ENCODE measurements at places on chromosomes 7 and 10.

DNA sequence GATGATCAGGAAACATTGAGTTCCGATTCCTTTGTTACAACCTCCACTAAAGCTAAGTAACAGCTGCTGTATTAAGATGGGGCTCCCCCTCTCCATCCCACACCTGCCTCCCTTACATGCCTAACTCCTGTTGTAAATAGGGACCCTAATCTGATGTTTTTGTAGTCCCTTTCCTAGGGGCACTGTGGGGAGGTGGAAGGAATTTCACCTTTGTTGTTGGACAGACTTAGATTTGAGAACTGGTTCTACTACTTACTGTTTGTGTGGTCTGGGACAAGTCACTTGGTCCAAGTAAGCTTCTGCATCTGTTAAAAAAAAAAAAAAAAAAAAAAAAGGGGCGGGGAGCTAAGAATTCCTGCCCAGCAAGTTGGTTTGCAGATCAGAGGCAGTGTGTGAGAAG lies 42.6 kb downstream of the KIAA1217 start:
- no peak for DNase-seq

DNA sequence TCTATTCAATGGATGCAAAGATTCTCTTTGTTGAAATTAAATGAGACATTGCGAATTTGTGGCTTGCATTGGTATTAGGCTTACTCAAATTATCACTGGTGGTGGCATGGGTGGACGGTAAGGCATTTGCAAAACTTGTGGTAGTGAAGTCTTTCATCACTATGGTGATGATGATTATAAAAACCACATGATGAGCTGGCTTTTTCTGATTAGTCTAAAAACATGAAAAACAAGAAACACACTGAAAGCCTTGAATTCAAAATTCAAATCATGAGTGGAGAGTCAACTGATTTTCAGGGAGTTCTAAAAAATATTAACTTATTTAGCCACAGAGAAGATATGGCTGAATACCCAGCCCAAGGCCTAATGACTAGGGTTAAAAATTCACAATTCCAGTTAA lies 99.8 kb upstream of the HGF start:
- no peak for DNase-seq

DNA sequence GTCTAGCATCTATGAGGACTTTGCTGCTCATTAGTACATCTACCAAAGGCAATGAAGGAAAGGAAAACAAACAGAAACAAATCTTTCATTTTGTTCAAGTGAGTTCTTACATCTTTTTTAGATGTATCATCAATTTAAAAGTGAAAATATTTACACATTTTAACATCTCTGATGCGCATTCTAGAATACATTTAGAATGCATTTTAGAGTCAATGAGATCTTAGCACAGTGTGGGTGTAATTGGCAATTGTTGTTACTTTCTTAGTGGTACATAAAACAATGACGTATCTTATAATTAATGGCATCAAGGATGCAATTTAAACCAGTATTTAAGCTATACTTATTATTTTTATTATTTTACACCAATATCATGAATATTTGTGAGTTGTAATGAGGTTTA lies 51.4 kb downstream of the TPK1 start:
- DNase-seq: no peak

GRCh38 chr7:87375662-87376435 lies 30.4 kb downstream of the CROT start:
- no peak for DNase-seq

GRCh38 chr7:12475362-12476063 lies 71.8 kb upstream of the VWDE start:
- peak; percentile 24 for DNase-seq

DNA sequence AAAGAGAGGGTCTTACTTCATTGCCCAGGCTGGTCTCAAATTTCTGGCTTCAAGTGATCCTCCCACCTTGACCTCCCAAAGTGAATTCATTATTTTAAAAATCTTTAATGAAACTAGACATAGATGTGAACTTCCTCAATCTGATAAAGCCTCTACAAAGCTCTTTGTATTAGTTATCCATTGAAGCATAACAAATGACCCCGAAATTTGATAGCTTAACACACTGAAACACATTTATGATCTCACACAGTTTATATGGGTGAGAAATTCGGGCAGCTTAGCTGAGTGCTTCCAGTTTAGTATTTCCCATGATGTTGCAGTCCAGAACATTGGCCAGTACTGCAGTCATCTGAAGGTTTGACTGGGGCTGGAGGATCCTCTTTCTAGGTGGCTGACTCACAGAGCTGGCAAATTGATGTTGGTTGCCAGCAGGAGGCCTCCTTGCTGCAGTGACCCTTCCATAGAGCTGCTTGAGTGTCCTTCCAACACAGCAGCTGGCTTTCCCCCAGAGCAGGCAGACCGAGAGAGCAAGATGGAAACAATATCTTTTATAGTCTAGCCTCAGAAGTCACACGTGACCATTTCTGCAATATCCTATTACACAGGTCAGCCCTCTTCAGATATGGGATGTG lies 16.6 kb upstream of the WNT8B start:
- no peak for DNase-seq

GRCh38 chr7:90551036-90551435 lies 45.1 kb upstream of the CDK14 start:
- no peak for DNase-seq

DNA sequence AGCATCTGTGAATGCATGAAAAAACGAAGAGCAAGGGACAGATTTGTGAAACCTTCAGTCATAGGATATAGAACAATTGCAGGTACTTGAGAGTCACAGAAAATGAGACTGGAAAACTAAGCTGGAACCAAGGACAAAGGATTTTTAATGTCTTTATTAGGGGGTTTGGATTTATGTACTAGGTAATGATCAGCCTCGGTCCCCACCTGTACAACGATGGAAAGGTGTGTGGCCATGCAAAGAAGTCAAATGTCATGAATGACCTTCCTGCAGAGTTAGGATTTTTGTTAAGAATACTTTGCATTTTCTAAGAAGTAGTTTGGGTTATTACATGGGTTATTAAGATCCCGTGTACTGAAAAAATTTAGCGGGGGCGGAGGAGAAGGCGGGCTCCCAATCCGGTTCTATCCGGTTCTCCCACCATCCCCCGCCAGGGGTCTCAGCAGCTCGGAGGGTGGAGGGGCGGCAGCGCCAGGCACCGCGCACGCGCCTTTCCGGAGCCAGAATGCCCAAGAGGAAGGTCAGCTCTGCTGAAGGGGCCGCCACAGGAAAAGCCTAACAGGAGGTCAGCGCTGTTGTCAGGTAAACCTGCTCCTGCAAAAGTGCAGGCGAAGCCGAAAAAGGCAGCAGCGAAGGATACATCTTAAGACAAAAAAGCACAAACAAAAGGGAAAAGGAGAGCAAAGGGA lies 327.5 kb upstream of the PLXDC2 start:
- DNase-seq: no peak

GRCh38 chr10:126425032-126425431 lies 36.8 kb upstream of the ADAM12 start:
- no peak for DNase-seq

DNA sequence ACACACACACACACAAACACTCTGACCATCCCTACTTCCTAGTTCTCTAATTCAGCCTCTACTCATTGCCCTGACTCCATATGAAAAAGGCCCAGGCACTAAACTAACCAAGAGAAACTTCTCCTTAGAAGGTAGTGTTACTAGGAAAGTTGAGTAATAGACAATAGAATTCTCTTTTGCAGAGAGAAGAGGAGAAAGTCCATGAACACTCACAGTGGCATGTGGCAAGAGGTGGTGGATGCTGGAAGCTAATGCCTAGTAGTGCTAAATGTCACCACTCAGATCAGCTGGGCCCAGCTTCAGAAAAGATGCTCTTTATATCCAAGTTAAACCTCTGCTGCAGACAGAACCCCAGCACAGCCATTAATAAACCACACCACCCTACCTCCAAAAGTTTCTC lies 58.2 kb downstream of the SORBS1 start:
- DNase-seq: no peak

GRCh38 chr10:69489506-69490090 lies 38.3 kb downstream of the TSPAN15 start:
- DNase-seq: no peak

- no peak for DNase-seq
Observed at GRCh38 chr10:28480628-28480965, 52.3 kb upstream of the WAC start.

DNA sequence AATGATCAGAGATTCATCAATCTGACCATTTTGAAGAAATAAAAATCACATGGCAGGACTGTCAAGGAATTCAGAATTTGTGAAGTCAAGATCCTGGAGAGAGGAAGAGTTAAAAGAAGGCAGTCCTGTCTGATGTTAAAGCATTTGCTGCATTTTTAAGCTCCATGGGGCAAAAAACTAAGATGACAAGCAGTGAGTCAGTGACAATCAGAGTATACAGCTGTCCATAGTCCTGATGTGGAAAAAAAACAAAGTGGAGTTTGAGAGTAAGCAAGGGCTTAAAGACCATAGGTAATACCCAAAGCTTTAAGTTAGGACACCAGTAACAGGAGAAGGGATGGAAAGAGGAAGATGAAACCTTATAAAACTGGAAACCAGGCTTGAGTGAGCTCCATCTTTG lies 412.7 kb upstream of the ANKRD30A start:
- DNase-seq: no peak

DNA sequence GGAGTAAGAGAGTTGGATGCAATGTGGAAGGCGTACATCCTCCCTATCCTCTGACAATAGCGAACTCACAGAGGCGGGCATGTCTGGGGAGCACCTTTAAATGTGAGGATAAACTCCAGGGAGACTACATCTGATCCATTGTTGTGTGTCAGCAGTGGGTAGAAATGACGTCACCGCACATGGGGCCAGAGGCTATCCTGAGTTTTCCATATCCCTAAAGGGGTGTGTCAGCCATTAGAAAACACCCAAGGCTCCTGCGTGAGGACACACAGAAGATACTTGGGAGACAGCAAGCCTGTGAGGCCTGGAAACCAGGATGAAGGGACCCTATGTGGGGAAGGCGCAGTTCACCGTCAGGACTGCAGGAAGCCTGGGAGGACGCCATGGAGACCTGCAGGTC lies 17.2 kb upstream of the CDHR3 start:
- DNase-seq: no peak

DNA sequence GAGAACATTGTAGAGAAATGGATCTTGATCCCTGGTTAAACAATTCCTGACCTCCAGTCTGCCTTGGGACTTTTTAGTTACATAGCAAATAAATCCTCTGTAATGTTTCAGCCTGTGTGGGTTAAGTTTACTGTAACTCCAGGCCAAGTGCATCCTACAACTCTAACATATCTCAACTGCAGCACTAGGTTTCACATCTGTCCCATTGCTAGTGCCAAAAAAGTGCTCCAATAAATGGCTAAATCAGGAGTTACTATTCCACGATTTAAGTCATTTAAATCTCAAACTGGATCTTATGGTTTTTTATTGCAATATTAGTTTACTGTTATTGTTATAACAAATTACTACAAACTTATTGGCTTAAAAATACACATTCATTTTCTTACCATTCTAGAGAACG lies 479.6 kb downstream of the GPAM start:
- no peak for DNase-seq

- no peak for DNase-seq
Observed at GRCh38 chr7:43612128-43612527, 29.2 kb downstream of the STK17A start.

- no peak for DNase-seq
Observed at GRCh38 chr10:90745565-90745964, 112.3 kb downstream of the HTR7 start.

- DNase-seq: peak; percentile 17
Observed at GRCh38 chr7:7103343-7104313, 78.7 kb upstream of the C1GALT1 start.

GRCh38 chr7:135562720-135563119 lies 5.0 kb downstream of the NUP205 start:
- no peak for DNase-seq

DNA sequence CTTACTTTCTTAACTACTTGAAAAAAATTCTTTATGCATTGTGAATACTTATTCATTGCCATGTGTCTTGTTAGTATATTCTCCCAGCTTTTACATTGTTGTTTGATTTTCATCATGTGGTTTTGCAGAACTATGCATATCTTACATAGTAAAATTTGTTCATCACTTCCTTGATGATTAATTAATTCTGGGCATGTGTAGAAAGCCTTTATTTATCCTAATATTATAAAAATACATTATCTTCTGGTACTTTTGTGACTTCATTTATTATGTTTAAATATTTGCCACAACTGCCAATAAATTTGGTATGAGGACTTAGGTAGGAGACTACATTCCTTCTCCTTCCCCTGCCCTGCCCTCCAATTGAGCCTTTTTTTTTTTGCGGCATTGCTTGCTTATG lies 166.0 kb upstream of the ZNF32 start:
- DNase-seq: no peak

- no peak for DNase-seq
Observed at GRCh38 chr10:80518807-80519360, 18.8 kb upstream of the SH2D4B start.

GRCh38 chr10:49567810-49568209 lies 28.9 kb upstream of the ERCC6 start:
- no peak for DNase-seq

- DNase-seq: no peak
Observed at GRCh38 chr10:96919785-96920430, 87.8 kb downstream of the LCOR start.

- DNase-seq: no peak
Observed at GRCh38 chr7:36005293-36005692, 147.8 kb upstream of the EEPD1 start.

DNA sequence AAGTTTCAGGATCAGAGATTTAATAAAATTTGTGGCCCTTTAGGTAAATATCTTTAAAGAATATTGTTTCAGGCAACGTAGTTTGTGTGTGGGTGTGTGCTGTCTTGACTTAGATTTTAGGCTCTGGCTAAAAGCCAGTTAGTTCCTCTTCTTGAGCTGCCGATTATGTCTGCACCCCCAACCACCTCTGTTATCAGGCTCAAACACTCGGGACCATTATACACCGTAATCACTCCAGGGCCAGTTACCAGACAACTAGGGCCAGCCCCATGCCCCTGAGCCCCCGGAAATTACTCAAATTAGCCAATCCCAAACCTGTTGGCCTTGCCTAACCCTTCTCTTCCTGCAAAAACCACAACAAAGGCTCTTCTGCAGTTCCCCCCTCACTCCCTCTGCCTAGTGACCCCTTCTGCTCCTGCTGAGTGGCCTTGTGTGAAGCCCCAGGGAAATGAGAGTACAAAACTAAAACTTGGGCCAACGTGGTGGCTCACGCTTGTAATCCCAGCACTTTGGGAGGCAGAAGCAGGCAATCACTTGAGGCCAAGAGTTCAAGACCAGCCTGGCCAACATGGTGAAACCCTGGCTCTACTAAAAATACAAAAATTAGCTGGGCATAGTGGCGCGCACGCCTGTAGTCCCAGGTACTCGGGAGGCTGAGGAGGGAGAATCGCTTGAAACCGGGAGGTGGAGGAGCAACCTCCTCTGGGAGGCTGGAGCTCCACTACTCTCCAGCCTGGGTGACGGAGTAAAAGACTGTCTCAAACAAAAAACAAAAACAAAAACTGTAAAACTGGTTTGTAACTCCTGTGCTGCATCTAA lies 9.2 kb upstream of the HNRNPF start:
- DNase-seq: no peak

DNA sequence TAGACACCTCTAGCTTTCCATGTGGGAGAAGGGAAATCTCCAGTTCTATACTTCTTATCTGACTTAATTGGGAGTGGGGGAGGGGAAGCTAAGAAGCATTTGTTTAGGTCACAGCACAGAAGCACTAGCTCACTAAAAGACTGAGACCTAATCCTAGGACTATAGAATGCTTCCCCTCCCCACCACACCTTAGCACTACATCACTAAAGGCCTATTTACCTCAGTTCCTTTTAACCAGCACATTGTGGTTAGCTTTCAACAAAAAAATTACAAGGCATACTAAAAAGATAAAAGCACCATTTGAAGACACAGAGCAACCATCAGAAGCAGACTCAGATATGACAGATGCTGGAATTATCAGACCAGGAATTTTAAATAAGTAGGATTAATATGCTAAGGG lies 53.8 kb upstream of the ADRA2A start:
- no peak for DNase-seq

Data from HS-27A (cell line).